ENCODE measurements at places on chromosomes 11 and 22.

- DNase-seq = peak; percentile 69
These were observed 15.6 kb downstream of the UBE2L3 start for GRCh38 chr22:21582801-21583740.

- no peak for DNase-seq
These were observed 38.3 kb downstream of the WT1 start for GRCh38 chr11:32396991-32397390.

DNA sequence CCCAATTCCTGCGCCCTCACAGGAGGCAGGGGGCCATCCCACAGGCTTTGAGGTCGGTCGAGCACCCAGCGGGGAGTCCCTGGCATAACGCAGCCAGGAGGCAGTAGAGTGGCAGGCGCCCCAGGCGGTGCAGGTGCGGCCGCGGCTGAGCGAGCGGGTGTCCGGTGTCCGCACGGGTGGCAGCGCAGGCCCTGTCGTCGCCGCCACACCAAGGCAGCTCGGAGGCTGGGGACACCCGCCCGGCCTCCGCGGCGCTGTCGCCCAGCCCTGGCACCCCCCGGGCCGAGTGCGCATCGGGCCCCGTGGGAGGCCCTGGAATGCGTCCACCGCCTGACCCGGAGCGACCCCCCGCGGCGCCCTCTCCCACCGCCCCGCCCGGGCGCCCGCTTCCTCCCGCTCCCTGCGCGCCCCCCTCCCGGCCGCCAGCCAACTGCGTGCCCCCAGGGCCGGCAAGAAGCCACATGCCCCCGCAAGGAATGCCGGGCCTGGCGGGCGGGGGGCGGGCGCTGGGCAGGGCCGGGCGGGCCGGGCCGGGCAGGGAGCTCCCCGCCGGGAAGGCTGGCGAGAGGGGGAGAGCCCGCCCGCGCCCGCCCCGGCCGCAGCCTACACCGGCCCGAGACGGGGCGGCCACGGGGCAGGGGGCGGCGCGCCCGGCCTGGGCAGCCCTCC, 33.9 kb downstream of the PRDM11 start:
- peak; percentile 70 for DNase-seq

GRCh38 chr11:60905047-60905446, 1.3 kb downstream of the PRPF19 start:
- no peak for DNase-seq

DNA sequence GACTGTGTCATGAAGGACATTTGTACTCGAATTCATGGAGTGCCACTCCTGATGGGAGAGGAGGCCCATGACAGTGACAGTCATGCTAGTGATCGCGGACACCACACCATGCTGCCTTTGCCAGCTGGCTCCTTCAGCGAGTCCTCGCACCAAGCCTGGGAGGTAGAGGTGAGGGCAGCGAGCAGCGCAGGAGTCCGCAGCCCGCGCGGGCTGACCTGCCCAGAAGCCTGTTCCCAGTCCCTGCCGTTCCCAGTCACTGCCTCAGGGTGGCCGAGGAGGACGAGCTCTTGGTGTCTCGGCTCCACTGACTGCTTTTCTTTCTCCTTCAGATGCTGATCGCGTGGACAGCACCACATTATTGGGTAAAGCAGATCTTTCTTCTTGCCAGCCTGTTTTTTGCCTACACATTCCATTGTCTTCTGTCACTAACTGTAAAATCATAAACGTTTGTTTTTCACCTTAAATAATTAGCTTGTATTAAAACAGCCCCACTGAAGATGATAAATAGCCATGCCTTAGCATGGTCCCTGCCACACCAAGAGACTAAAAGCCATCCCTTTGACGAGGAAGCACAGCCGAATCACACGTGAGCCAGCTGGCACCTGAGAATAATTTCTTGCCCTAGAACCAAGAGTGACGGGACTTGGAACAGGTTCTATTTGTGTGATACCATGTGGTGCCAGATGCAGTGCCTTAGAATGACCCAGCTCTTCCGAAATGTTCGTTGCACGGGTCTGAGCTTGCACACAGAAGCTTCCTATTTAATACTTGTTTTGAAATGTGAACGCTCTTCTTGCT, 25.5 kb downstream of the FAM118A start:
- no peak for DNase-seq

GRCh38 chr11:111018566-111018965, 227.0 kb upstream of the POU2AF2 start:
- no peak for DNase-seq

DNA sequence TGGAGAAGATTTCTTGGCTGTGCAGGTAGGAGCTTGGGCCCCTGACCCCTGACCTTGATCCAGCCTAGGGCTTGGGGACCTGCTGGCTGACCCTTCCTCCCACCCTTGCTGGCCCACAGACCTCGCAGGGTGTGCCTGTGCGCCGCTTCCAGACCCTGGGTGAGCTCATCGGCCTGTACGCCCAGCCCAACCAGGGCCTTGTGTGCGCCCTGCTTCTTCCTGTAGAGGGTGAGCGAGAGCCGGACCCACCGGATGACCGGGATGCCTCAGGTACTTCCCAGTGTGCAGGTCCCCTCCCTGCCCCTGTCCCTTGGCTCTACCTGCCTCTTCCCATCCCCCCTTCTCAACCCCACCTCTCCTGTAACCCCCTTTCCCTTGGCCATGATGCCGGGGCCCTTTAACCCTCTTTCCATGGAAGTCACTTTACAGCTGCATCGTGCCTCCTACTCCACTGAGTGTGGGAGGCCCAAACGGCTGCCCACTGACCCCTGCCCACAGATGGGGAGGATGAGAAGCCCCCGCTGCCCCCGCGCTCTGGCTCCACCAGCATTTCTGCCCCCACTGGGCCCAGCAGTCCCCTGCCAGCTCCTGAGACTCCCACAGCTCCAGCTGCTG, 3.8 kb downstream of the INPPL1 start:
- no peak for DNase-seq

GRCh38 chr22:48742191-48742555, 1085.5 kb downstream of the BRD1 start:
- no peak for DNase-seq

DNA sequence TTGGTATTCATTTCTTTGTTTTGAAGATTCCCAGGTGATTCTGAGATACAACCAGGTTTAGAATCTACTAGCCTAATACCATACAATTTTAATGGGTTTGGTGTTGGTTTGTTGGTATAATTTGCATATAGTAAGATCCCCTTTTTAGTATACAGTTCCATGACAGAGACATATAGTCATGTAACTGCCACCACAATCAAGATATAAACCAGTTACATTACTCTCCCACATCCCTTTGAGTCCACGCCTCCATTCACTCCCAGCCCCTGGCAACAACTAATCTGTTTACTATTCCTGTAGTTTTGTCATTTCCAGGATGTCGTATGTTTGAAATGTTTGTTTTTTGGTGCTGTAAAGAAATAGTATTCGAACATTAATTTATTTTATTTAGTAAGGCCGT, 4.3 kb downstream of the ASRGL1 start:
- DNase-seq = no peak

- no peak for DNase-seq
These were observed 156.8 kb downstream of the SPON1 start for GRCh38 chr11:14119357-14119756.

Data from NCI-H1105 (cell line).